Keratinocyte (primary cell): ENCODE measurements at places on chromosomes 6 and 20. TPM values are rescaled to one million over a fixed set of nuclear protein-coding genes. Genes with fewer than 3 reads are reported as not detected.

Gene NKAIN4
- polyA plus RNA-seq: not detected in 3 replicates

Gene SOBP
- not detected in 3 replicates for polyA plus RNA-seq

Gene HRH3
- polyA plus RNA-seq: not detected in 3 replicates

Gene TFAP2A
- polyA plus RNA-seq: 25.5 to 30.2 TPM (median 27.7 TPM) in 3 replicates

Gene COL11A2
- 0.06 to 0.18 TPM (median 0.08 TPM) in 3 replicates for polyA plus RNA-seq

Gene GLP1R
- not detected in 3 replicates for polyA plus RNA-seq

Gene RIPPLY2
- 0.37 to 0.76 TPM (median 0.60 TPM) in 3 replicates for polyA plus RNA-seq

Gene LY6G6C
- polyA plus RNA-seq: 2.3 to 3.1 TPM (median 2.4 TPM) in 3 replicates

Gene SS18L1
- polyA plus RNA-seq: 5.0 to 13.6 TPM (median 9.4 TPM) in 3 replicates

Gene SPATS1
- not detected in 3 replicates for polyA plus RNA-seq

Gene CNR1
- not detected in 3 replicates for polyA plus RNA-seq

Gene NEDD9
- polyA plus RNA-seq: 3.3 to 4.3 TPM (median 4.1 TPM) in 3 replicates

Gene SNRNP48
- 5.9 to 12.2 TPM (median 6.1 TPM) in 3 replicates for polyA plus RNA-seq

Gene TCP11
- not detected in 3 replicates for polyA plus RNA-seq

Gene HLA-DPA1
- 0.09 to 0.61 TPM in 2 of 3 replicates, not detected in the other for polyA plus RNA-seq
